ENCODE measurements at places on chromosomes 4 and X.
A peak's percentile ranks its signal among the peaks of the same experiment; 100 is the strongest.

DNA sequence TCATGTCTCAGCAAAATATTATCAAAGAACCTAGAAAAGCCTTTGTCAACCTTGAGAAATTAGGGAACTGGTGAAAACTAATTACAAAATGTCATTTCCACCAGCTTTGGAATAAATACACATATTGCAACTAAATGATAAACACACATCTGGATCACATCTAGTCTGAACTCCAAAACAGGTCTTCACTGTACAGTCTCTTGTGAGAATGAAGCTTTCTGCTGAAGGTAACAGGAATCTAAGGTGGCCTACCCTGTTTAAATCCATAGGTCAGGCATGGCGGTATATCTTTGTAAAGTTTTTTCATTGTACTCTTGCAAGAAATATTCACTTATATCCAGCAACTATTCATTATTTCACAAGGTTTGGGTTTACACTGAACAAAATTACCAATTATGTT lies 1.7 kb downstream of the SH3D19 start:
- DNase-seq: no peak

DNA sequence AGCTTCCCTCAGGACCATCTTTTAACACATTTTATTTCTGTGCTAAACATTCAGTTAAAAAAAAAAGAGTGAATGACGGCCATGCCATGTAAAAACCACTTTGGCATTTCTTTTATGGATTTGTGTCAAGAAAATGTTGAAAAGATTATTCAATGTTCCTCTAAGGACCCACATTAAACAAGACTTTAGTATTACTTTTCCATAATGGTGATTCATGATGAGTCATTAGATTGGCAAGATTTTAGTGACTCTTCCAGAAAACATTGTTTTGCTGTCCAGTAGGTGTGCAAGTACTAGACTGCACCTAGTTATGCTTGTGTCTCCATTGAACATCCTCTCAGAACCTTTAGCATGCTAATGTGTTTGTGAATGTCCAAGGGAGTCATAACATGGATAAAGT lies 748.6 kb downstream of the STPG2 start:
- DNase-seq: no peak

- no peak for DNase-seq
Measured at GRCh38 chrX:87687703-87688102, 170.1 kb downstream of the KLHL4 start.

GRCh38 chr4:6916587-6917460 lies 7.2 kb downstream of the TBC1D14 start:
- peak; percentile 52 for DNase-seq

DNA sequence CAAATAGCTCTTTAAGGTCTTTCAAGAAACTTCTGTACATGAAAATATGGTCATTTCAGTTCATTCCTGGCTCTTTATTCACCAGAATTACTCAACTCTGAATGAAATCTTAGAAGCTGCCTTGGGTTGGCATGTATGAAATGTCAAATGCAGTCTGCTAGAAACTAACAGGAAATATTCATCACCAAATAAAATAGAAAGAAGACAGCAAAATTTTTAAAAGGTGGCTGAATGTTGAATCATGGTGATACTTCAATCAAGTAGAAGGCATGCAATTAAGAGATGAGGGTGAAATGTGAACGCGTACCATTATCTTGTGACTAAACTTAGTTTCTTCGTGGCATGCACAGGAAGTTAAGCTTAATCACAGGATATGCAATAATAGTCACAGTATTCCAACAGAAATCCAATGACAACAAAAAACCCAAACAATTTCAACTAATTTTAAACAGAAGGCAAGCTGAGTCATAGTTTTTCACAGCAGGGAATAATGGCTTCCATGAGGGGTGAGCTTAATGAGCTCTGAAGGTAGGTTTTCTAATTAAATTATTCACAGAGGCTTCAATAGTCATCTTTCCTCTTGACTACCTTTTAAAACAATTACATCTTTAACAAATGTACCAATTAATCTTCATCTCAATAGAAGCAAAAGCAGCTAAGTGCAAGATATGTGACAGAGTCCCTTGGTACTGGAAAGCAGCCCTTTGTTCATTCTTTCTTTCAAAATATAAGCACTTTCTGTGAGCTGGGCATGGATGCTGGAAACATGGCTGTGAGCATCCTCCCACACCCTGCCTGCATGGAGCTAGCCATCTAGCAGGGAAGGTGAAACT lies 44.5 kb downstream of the SCFD2 start:
- DNase-seq: no peak

DNA sequence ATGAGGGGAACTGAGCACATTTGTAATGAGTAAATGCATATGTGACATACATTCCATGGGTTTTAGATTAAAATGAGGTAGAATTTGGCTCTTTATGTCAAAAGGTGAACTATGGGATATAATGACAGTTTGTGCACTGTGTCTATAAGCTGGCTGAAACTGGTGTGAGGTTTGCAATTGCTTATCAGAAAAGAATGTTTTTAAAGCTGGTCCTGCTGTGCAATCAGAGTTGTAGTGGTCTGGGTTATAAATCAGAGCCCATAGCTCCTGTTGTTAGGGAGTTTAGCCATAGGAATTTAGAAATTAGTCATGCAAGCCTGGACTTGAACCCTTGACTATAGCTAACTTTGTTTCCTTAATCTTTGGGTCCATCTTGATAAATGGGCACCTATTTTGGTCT lies 23.1 kb upstream of the GATB start:
- no peak for DNase-seq

- DNase-seq: no peak
Measured at GRCh38 chr4:6453688-6453990, 18.8 kb downstream of the PPP2R2C start.

GRCh38 chr4:173490817-173491528 lies 39.1 kb downstream of the HAND2 start:
- DNase-seq: no peak

DNA sequence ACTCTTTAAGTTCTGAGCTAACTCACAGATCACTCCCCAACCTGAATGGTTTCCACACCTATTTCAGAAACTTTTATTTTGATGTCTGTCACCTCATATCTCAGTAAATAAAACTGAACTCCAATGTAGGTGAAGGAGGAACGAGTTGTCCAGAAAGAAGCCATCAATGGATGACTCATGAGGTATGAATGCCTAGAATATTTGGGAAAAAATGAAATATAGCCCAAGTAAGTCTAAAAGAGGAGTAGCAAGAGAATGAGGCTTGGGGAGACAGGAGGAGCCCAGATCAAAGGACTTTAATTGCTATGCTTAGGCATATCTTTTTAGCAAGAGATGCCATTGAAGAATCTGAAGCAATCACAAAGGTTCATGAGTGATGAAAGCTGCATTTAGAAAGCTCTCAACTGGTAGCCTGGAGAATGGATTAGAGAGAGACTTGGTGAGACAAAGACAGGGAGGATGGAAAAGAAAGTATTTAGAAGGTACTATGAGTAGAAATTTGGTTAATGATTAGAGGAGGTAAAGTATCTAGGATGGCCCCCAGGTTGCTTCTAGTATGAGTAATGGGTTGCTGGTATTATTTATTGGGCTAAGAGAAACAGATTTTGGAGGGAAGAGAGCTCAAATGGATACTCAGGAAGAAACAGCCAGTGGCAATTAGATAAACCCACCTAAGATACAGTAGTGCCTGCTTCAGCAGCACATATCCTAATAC lies 39.4 kb downstream of the NOCT start:
- no peak for DNase-seq

- DNase-seq: no peak
Measured at GRCh38 chr4:3160438-3160837, 86.0 kb downstream of the HTT start.

GRCh38 chrX:53290441-53291041 lies 9.2 kb upstream of the IQSEC2 start:
- no peak for DNase-seq

DNA sequence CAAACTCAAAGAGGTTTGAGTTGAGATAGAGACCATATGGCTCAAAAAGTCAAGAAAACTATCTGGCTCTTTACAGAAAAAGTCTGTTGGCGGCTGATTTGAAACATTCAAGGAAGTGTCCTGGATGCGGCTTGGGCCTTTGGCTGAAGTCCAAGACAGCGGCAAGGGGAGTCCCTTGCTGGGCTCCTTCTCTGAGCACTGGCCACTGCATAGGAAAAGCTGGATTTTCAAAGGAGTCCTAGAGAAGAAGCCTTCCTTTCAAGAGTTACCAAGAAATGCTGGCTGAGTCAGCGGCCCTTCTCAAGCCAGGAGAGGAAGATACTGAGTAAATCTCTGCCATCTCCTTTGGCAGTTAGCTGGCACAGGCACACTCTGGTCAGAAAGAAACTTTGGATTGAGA lies 12.1 kb downstream of the APLN start:
- DNase-seq: no peak

DNA sequence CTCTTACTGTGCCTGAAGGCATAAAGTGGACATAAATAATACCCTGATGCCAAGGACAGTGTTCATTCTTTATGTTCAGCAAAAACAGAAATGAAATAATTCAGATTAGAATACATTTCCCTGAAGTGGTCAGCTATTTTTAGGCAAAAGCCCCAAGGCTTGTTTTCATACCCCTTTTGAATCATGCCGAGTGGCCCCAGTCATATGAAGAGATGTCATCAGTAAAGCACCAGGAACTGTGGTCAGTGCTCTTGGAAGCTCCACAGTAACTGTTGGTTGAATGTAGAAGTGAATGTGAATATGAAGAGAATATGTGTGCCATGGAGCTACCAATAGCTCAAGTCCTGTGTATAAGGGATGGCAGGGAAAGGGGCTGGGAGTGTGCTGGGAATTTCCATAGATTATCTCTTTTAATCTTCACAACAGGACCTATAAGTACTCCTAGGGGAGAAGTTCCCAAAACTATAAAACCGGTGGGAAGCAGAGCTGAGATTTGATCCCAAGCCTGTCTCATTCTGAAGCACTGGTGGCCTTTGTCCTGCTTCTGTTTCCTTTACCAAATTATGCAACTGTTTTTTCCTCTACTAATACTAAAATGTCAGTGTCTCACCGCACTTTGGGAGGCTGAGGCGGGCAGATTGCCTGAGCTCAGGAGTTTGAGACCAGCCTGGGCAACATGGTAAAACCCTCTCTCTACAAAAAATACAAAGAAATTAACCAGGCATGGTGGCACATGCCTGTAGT lies 52.6 kb downstream of the FNIP2 start:
- no peak for DNase-seq

- DNase-seq: no peak
Measured at GRCh38 chr4:3308691-3309090, 15.9 kb downstream of the RGS12 start.

DNA sequence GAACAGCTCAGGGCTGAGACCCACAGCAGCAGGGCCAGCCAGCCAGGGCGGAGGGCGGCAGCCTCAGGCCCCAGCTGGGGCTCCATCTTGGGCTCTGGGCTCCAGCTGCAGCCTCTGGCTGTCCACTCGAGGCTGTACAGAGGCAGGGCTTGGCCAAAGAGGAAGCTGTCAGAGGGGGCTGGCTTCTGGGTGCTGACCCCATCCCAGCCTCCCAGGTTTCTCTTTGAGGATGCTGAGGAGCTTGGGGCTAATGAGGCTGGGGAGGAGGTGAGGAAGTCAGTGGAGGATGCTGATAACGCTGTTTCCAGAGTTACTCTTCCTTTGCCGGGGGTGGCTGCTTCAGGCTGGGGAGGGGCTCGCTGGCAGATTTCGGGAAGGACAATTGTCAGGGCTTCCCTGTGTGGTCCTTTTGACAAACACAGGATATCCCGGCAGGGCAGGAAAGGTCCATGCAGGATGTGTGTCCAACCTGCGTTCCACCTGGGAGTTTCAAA lies at the start of gene DIPK2B:
DIPK2B (minus strand) TSS at position 136 of the 494 bp plus-strand sequence; CDS start at position 86, 50 bp downstream.
- no peak for DNase-seq

DNA sequence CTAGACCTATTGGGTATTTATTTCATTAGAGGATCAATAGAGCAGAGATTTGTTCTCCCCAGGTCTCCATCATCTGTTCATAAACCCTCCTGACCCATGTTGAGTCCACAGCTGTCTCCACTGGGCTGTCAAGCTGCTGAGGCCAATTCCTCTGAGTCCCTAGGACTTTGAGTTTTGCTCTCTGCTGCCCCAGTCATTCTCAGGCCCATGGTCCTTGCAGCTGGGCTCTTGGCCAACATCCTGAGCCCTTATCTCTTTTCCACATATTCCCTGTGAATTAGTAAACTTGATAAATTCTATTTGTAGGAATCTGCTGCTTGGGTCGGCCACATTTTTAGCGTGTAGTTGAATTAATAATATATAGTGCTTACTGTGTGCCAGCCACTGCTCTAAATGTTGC lies 41.9 kb downstream of the FHL1 start:
- DNase-seq: no peak

DNA sequence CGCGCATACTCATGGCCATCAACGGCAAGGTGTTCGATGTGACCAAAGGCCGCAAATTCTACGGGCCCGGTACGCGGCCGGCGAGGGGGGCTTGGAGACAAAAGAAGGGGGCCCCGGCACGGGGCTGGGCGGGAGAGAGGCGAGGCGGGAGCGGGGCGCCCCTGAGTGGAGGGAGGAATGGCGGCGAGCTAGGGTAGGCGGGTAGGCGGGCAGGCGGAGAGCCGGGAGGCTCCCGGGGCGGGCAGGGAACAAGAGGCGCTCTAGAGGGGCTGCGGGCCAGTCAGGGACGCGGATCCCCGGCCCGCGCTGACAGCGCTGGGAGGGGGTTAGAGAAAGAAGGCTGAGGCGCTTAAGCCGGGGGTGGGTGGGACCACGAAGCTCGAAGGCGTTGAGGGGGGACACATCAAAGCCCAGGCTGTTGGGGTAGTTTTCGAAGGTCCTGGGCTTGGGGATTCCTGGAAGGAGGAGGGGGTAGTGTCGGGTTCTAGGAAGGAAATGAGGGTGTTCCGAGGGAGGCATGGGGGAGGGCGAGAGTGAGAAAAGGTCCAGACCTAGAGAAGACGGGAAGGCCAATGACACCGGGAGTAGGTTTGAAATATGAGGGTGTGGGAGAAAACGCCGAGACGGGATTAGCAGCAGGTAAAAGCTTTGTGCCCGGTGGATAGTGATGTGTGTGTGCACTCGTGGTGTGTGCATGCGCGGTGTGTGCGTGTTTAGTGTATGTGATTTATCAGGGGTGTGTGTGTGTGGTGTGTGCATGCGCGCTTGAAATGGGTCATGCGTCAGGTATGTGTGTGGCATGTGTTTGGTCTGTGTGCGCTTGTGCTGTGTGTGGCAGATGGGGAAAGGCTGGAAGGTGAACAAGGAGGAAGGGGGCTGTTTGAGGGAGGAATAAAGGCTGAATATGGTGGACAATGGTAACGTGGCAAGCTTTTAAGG lies 807 bp downstream of the PGRMC1 start:
- DNase-seq: peak; percentile 11

DNA sequence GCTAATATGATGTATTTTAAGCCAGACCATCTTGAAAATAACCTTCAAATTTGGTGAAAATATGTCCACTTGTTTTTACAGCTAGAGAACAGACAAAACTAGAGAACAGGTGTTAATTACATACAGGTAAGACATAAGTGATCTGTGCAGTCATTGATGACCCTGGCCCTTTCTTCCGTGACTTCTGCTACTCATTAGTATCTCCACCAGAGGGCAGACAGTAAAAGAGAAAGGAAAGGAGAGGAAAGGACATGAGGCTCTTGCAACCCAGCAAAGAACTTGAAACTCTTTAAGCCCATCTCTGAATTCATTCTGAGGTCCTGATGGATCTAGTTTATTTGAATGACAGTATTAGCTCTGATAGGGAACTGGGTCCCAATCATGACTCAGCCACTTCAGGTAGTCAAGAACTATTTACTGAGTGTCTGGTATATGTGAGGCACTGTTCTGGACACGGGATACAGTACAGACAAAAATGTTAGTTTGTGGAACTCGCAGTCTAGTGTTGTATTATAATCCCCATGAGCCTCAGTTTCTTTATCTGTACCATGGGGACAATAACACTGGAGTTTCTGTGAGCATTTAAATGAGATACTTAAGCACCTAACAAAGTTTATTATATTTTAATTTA lies 121.0 kb upstream of the TEX13D start:
- DNase-seq: no peak

GRCh38 chrX:11577603-11578002 lies 88.1 kb downstream of the ARHGAP6 start:
- DNase-seq: no peak

Data from CD4-positive, alpha-beta T cell treated with Interferon gamma for 1 hour (primary cell).